ENCODE measurements at places on chromosomes 3 and 15. TPM values are rescaled to one million over a fixed set of nuclear protein-coding genes. Genes with fewer than 3 reads are reported as not detected.

HOMER2 gene
- polyA plus RNA-seq: 0.61 TPM

STARD9 gene
- 2.2 TPM for polyA plus RNA-seq

AEN gene
- 49.1 TPM for polyA plus RNA-seq

TMEM40 gene
- 0.41 TPM for polyA plus RNA-seq

CHRNB4 gene
- not detected for polyA plus RNA-seq

TRAT1 gene
- polyA plus RNA-seq: not detected

SPATA12 gene
- polyA plus RNA-seq: not detected

EPHB3 gene
- polyA plus RNA-seq: 1.9 TPM

LRTM1 gene
- polyA plus RNA-seq: not detected

STRIT1 gene
- not detected for polyA plus RNA-seq

FOXB1 gene
- not detected for polyA plus RNA-seq

SORD gene
- 33.9 TPM for polyA plus RNA-seq

CLSTN2 gene
- 0.04 TPM for polyA plus RNA-seq

HMG20A gene
- 62.5 TPM for polyA plus RNA-seq

ZNF654 gene
- polyA plus RNA-seq: 5.2 TPM

DOCK3 gene
- 0.10 TPM for polyA plus RNA-seq

KCNMB3 gene
- polyA plus RNA-seq: 0.89 TPM

ONECUT1 gene
- polyA plus RNA-seq: not detected

EPHA3 gene
- polyA plus RNA-seq: 0.04 TPM

TMIE gene
- not detected for polyA plus RNA-seq

PRR20G gene
- not detected for polyA plus RNA-seq

CHRNA5 gene
- 5.2 TPM for polyA plus RNA-seq

CPLX3 gene
- not detected for polyA plus RNA-seq

FGD5 gene
- not detected for polyA plus RNA-seq

A4GNT gene
- not detected for polyA plus RNA-seq

PRRT3 gene
- 4.2 TPM for polyA plus RNA-seq

C2CD4B gene
- polyA plus RNA-seq: not detected

APOD gene
- 0.41 TPM for polyA plus RNA-seq

ECE2 gene
- polyA plus RNA-seq: not detected

CDC25A gene
- 2.1 TPM for polyA plus RNA-seq

CDCP1 gene
- polyA plus RNA-seq: 17.8 TPM

NR2F2 gene
- polyA plus RNA-seq: 66.9 TPM

ZNF639 gene
- 17.6 TPM for polyA plus RNA-seq

LDHAL6B gene
- polyA plus RNA-seq: not detected

CCNB2 gene
- polyA plus RNA-seq: 19.7 TPM

KCNAB1 gene
- not detected for polyA plus RNA-seq

EIF2B5 gene
- polyA plus RNA-seq: 29.8 TPM

CATSPER2 gene
- polyA plus RNA-seq: 0.87 TPM

WWTR1 gene
- 161 TPM for polyA plus RNA-seq

STX19 gene
- not detected for polyA plus RNA-seq

NOX5 gene
- 0.15 TPM for polyA plus RNA-seq

GATM gene
- polyA plus RNA-seq: 0.07 TPM

CD80 gene
- polyA plus RNA-seq: not detected

TRIM42 gene
- polyA plus RNA-seq: not detected

MTHFS gene
- polyA plus RNA-seq: 19.0 TPM

TMEM207 gene
- not detected for polyA plus RNA-seq

APBA2 gene
- 18.9 TPM for polyA plus RNA-seq

PLAAT1 gene
- not detected for polyA plus RNA-seq

FSTL1 gene
- polyA plus RNA-seq: 1,300 TPM

PPP2R3A gene
- 26.6 TPM for polyA plus RNA-seq

SLCO2A1 gene
- polyA plus RNA-seq: 1.7 TPM

ZIC4 gene
- polyA plus RNA-seq: not detected

PAK6 gene
- polyA plus RNA-seq: not detected

GOLGA8R gene
- 0.74 TPM for polyA plus RNA-seq

SLC12A1 gene
- not detected for polyA plus RNA-seq

GOLGA8N gene
- polyA plus RNA-seq: 3.2 TPM

SPINK8 gene
- polyA plus RNA-seq: not detected

TRIM59 gene
- 10.9 TPM for polyA plus RNA-seq
